ENCODE measurements at places on chromosomes 11 and 22.

- no peak for DNase-seq
Measured at GRCh38 chr11:33525789-33526188, 174.8 kb downstream of the C11orf91 start.

GRCh38 chr11:134862587-134863195 lies 450.6 kb upstream of the B3GAT1 start:
- DNase-seq, result no peak

DNA sequence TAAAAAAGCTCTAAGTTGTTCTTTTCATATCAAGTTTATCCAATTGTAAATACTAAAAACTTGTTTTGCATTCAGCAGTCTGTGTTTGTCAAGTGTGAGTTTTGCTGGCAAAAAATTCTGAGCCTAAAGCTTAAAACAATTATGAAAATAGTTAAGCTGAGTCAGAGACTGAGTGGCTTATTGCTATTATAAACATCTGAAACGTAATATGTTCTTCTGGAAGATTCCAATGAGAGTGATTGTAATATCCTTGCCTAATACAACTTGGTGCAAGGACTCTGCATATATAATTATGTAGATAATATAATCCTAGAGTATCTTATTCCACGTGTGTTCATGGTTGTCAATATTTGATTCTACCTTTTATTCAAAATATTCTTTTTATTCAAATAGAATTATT lies 14.1 kb upstream of the NUP50 start:
- no peak for DNase-seq

DNA sequence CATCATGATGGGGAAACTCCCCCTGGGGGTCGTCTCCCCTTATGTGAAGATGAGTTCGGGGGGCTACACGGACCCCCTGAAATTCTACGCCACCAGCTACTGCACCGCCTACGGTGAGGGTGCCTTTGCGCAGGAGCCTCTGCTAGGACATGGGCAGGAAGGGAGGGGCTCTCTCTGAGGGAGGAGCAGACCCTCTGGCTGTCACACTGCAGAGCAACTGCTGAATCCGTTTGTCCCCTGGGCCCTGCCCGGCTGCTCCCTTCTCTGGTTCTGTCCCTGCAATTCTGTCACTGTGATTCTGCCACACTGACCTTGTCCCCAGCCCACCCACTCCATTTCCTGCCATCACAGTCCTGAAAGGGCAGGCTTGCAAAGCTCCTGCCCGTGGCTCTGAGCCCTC lies 26.7 kb upstream of the LRRC10B start:
- DNase-seq, result no peak

DNA sequence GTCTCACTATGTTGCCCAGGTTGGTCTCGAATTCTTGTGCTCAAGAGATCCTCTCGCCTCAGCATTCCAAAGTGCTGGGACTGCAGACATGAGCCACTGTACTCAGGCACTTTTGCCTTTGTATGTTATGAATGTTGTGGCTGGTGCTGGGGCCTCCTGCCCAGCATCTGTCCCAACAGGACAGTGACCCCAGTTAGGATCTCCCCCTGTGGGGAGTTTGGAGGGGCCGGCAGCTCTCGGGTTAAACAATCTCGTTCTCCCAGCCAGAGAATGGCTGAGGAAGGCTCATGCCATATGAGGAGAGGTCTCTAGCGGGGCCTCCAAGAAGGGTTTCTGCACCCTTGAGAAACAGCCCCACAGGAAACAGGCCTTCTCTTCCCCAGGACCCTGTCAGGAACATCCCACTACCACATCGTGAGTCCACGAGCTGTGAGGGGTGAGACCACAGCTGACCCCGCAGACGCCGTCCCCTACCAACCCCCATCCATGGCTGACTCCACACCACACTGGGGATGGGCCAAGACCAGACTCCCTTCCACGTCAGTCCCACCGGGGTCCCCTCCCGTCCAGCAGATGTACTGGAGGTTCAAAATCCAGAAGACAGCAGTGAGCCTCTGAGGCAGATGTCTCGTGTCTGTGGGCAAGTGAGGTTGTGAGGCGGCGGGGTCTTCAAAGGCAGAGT lies 54.1 kb downstream of the SHANK2 start:
- DNase-seq, result no peak

DNA sequence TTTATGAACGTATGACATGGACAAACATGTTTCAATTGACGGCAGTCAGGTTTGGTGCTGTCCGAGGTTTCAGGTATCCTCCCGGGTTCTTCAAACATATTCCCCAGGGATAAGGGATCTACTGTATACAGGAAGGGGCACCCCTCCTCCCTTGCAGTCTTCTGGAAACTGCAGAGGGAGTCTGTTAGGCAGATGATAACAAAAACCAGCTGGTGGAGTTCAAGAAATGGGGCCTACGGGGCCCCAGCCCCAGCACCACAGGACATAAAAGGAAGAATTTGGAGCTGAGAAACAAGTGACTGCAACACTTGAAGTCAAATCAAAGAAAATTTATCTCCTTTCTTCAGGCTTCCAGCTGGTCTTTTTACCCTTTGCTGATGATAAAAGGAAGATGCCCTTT lies 32.1 kb downstream of the SNU13 start:
- peak; percentile 14 for DNase-seq

DNA sequence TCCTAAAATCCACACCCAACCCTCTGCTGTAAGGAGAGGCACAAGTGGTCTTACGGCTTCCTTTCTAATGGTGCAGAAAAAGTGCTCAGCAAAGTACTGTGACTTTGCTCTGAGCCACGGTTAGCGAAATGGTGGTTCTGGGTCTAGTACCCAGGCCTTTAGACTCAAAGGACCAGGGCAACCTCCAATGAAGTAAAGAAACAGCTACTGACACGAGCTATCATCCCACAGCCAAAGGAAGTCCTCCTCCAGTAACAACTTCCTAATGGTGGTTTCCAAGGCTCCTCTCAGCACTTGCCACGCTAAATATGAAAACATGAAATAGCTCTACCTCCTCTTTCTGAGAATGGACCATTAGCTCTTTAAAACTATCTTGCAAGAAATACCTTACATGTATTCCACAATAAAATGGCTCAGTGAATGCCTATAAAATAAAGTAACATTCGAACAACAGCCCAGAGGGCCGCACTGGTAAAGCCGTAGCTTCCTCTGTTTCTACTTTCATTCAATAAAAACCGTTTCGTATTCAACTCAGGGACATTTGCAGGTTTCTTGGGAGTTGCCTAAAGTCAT lies 122.4 kb downstream of the ETS1 start:
- DNase-seq, result no peak

DNA sequence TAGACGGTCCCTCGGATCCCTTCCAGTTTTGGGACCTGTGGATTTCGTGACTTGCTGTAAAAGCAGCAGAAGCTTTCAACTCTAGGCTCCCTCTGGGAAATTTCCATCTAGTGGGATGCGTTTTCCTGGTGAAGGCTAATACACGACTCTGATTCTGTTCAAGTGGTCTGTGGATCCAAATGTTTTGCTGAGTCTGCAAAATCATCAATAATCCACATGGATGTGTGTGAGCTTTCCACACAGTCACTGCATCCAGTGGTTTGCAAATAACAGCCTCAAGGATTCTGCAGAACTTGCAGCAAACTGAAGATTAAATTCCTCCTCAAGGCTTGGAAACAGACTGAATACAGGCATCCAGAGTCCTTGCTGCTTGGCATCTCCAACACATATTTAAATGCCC lies 12.2 kb upstream of the DDB2 start:
- DNase-seq, result no peak

DNA sequence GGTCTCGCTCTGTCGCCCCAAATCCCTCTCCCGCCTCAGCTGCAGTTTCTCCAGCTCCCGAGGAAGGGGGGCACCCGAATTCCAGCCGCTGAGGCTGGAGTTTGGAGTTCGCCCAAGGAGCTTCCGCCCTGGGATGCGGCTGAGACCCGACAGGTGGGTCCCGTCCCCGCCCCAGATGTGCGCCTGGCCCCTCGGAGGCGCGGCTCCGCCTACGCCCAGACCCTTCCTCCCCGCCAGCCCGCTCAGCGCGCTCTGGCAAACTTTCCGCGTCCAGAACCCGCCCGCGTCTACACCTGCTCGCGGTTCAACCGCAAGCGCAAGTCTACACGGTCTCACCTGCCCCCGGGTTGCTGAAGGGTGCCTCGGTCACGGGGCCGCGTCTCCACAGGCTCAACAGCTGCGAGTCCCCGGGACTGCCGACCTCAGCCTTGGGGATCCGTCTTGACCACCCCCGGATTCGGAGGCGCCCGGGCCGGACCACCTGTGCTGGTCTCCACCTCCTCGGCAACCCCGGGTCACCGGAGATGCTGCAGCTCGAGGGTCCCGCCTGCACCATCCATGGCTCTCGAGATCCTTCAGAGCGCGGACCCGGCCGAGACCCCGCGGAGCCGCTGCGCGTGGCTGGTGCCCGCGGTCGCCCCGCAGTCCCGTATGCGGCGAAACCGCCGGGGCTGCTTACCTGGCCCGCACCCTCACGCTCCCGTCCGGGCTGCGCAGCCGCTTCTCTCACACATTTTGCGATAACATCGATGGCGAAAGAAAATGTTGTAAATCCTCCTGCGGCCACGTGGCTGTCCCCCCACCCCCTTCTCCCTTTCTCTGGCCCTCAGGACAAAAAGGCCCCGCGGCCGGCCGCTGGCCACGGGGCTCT lies 63.6 kb downstream of the NFAM1 start:
- no peak for DNase-seq

- DNase-seq, result peak; percentile 29
Measured at GRCh38 chr11:73950869-73951710, at the start of gene DNAJB13. TSS of gene DNAJB13 (plus strand) at chr11:73951026. CDS start at chr11:73951070, 44 bp downstream.

- DNase-seq, result no peak
Measured at GRCh38 chr11:104812103-104812788, 86.0 kb downstream of the CASP12 start.

DNA sequence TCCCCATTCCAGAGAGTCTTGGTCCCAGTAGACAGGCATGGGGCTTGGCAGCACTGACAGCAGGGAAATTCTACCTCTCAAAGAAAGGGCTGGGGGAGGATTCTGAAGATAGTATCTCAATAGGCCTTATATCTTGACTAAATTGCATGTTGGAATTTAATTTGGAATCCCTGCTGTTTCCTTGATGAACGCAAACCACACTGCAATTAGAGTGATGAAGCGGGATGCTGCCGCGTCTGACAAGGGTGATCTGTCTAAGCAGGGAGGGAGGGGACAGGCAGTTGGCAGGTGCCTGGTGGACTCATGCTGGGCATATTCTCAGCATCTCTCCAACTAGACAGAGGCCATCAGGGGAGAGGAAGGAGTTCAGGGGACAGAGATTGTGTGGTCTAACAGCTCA lies 48.4 kb downstream of the COMMD9 start:
- no peak for DNase-seq

DNA sequence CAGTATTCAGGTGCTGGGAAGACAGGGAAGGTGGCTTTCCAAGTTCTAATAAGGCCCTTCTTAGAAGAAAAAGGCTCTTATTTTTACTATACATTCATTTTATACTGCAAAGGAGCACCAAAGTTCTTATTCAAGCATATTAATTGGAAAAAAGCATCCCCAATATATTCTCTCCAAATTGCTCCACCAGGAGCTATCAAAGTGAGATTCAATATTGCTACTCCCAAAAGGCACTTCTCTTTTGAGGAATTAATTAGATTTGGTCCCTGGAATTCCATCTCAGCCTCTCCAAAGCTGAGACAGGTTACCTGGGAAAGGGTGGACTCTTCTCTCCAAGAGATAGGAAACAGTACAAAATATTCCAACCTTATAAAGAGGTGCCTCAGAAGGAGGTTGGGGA lies 134.1 kb downstream of the LARGE1 start:
- no peak for DNase-seq

DNA sequence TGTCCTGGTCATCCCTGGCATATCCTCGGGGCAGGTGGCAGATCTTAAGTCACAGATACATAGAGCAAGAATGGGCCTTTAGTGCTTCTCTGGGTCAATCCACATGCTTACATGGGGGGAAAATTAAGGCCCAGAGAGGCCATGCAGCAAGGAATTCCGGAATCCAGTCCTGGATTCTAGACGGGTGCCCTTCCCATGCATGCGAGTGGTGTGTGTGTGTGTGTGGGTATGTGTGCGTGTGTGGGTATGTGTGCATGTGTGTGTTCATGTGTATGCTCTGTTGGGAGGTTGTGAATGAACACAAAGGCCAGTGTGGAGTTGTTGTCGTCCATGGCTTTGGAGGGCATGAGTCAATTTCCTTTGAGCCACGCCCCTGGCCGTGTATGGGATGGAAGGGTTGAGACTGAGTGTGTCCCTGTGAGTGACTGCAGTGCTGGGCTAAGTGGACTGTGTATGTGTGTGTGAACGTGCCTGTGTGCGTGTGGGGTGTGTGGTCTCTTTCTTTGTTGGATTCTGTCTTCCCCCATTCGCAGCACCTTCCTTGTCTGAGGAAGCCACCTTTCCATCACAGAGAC lies 33.4 kb upstream of the EIF3D start:
- DNase-seq, result peak; percentile 43

DNA sequence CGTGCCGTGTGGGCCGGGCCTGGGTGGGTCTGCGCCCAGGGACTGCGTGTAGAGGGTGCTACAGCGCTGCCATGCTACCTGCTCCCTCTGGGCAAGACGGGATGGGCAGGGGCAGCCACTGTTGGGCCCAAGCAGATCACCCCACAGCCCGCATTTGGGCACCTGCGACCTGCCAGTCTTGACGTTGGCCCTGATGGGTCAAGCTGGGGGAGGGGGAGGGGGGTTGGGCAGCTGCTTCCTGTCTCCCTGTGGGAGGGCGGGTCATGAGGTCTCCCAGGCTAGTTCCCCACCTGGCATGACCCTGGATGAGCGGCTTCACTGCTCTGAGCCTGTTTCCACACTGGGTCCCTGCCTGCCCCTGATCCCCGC lies 2.8 kb upstream of the RPS19BP1 start:
- DNase-seq, result no peak

DNA sequence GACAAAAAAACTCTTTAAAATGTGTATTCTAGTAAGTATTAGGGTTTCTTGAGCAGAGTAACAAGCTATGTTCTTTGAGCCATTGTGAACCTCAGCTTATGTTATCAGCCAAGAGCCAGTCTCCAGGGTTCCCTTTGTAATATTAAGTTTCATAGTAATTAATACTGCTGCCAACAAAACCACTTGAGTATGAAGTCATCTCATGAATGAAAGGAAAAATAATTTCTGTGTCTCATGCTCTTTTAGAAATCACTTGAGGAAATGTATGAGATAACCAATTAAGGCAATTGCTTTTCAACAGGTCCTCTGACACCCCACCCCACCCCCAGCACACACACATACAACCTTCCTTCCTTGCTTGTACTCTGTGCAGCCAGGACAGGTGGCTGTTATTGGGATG lies 59.9 kb downstream of the BBOX1 start:
- no peak for DNase-seq

DNA sequence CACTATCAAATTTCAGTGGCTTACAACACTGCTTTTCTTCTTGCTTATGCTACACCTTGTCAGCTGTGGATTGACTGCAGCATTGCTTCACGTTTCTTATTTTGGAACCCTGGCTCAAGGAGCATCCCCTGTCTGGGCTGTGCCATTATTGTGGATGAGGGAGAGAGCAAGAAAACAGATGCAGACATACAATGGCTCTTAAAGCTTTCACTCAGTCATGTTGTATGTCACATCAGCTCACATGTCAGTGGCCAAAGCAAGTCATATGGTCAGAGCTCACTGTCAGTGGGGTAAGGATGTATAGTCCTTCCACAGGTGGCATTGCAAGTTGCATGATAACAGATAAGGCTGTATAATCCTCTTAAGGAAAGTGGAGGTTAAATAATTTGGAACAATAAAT lies 10.0 kb downstream of the ARHGEF12 start:
- no peak for DNase-seq

GRCh38 chr11:45641961-45642360 lies 23.5 kb downstream of the CHST1 start:
- no peak for DNase-seq

- DNase-seq, result no peak
Measured at GRCh38 chr11:70049045-70049444, 29.1 kb upstream of the ANO1 start.
